Stimulated activated CD4-positive, alpha-beta T cell treated with anti-CD3 and anti-CD28 coated beads, TNF-alpha, amount 100 ng/mL, for 4 hours (primary cell): ENCODE measurements at places on chromosomes 16 and 17.

DNA sequence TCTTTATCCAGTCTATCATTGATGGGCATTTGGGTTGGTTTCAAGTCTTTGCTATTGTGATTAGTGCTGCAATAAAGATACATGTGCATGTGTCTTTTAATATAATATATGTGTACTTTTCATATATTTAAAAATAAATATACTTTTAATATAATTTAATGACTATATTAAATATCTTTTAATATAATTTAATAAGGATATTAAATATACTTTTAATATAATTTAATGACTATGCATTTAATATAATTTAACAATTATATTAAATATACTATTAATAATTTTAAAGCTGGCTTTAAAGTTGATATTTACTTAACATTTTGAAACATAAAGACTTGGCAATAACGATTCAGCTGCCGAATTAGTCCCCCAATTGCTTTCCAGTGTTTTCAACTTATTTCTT, 1.2 kb downstream of the CCL23 start:
- DNase-seq, result no peak

DNA sequence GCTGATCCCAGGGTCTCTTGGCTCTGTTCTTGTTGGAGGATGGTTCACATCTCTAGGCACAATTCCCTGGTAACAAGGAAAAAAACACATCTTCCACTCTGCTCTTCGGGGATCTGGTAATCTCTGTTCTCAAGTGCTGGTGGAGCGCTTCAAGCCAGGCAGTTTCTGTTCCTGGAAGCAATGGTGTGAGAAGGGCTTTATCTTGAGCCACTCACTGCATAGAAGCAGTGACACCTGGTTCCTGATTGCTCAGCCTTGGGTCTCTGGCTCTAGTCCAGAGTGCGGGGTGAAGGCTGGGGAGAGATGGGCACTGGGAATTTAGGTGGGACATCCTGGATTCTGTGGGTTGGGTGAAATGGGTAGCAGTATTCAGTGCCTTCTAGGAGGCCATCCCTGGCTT, 14.1 kb downstream of the AKAP1 start:
- DNase-seq, result no peak

- DNase-seq, result no peak
Observed at GRCh38 chr16:58094026-58094425, 35.2 kb downstream of the CFAP20 start.

DNA sequence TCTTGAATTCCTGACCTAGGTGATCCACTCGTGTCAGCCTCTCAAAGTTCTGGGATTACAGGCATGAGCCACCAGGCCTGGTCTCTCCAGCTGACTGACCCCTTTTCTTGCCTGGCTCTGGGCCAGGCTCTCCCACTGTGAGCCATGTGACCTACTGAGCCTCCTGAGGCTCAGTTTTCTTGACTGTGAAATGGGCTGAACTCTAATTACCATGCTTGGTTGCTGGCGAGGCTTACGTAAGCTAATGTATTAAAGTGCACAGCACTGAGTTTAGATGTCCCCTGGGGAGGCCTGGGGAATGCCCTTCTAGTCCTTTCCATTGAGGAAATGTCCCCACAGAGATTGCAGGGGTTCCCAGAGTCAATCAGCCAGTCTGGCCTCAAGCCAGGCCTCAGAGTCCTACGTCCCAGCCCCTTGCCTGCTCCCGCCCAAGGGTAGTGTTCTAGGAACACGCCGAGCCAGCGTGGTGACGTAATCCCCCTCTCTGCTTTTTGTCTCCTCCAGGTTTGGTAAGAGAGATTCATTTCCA, 45.8 kb upstream of the LGALS9 start:
- DNase-seq, result no peak

DNA sequence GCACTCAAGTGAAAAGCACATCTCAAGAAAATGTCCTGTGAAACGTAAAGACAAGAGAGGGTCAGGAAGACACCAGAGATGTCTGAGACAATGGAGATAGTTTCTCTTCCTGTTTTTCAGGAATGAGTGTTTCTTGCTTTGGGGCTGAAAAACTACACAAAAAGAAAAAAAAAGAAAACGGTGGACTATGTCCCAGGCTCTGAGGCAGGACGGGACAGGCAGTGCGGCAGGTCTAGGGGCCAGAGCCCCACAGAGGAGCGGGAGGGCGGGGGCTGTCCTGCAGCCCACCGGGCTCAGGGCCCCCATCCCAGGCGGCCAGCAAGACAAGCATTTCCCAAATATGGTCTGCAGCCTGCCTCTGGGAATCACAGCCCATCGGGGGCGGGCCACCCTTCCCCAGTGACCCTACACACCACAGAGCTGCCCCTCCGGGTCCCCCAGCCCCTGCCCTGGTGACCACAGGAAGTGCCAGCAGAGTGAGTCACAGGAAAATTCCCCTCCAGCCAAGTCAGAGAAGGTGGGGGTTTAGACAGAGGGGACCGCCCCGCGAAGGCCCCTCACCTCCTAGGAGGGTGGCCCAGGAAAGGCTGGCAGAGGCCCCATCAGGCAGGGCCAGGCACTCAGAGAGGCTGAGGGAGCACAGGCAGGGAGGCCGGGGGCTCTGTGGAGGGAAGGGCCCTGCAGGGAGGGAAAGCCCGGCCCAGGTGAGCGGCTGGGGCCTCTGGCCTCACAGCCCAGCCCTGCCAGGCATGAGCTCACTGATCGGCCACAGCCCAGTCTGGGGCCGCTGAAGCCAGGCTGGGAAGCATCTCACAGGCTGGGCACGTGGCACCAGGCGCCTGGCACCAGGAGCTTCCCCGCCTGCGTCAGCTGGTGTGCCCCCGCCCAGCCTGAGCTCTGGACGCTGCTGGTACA, 6.3 kb downstream of the BCAR1 start:
- no peak for DNase-seq

GRCh38 chr17:79079421-79080200, 5.0 kb downstream of the ENGASE start:
- no peak for DNase-seq

- no peak for DNase-seq
Observed at GRCh38 chr16:76318565-76318964, 41.4 kb downstream of the CNTNAP4 start.

GRCh38 chr17:5437721-5438317, 1.1 kb downstream of the C1QBP start:
- DNase-seq, result no peak

DNA sequence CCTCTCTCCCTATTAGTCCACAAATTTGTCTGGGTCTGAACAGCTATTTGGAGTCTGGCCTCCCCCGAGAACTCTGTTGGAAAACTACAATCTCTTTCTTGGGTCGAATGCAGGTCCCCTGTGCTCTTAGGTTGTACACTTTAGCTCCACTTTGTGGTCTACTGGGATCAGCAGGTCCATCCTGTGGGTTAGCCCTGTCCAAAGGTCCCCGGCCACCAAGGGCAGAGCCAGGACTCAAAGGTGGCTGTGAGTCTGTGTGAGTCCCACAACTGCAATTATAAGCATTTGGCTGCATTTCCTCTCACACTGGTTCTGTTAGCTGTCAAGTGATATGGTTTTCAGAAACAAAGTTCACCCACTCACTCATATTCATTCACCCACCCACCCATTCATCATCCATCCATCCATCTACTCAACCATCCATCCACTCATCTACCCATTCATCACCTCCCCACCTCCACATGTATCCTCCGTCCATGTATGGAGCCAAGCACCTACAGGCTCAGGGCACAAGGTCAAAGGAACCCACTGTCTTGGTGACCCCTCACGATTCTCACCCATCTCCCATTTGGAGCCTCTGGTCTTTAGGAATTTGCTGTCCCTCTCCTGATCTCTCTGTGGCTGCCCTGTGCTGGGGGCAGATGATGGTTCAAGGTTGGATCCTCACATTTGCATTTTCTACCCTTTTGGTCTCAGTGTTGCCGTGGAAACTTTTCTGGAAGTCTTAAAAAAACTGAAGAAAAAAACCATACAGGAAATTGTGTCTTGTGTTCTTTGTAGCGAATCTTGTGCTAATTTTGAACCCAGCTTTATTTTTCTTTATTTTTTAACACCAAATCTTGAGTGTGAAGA, 45.8 kb downstream of the IRF8 start:
- no peak for DNase-seq
